ENCODE measurements at places on chromosomes 11 and 22. TPM values are rescaled to one million over a fixed set of nuclear protein-coding genes. Genes with fewer than 3 reads are reported as not detected.

- DNase-seq = peak; percentile 71
These were observed 74.7 kb downstream of the MN1 start for GRCh38 chr22:27726686-27727449.

- DNase-seq = no peak
These were observed 109.8 kb downstream of the ZBTB16 start for GRCh38 chr11:114169321-114169749.

DNA sequence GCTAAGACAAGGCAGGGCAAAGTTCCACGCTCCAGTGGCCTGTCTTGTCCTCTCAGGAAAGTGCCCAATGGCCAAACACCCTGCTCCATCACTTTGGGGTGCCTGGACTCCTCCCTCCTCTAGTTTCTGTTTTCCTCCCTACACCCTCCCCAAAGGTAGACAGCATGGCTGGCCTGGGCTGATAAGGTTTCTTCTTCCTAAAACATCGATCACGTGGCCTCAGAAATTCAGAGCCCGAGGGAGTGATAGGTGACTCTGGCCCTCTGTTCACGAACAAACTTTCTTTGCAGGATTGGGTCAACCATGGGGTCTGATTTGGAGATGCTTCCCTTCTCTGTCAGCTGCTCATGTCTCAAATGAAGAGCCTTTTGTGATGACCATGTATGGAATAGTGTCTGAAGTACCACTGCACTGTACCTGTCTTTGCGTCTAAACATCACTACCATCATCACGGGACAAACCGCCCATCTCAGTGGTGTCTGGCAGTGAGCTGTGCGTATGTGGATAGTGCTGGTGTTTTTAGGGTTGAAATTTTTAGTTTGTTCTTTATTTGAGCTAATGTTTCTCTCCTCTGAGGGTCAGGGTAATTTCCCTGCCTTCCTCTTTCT lies 6.1 kb downstream of the MICAL2 start:
- no peak for DNase-seq

- DNase-seq = peak; percentile 89
These were observed 73.3 kb upstream of the ZBED5 start for GRCh38 chr11:10930972-10931760.

GRCh38 chr11:61526956-61527731 lies 18.6 kb downstream of the LRRC10B start:
- no peak for DNase-seq

GRCh38 chr22:25898707-25899365 lies 156.8 kb downstream of the MYO18B start:
- DNase-seq = no peak

DNA sequence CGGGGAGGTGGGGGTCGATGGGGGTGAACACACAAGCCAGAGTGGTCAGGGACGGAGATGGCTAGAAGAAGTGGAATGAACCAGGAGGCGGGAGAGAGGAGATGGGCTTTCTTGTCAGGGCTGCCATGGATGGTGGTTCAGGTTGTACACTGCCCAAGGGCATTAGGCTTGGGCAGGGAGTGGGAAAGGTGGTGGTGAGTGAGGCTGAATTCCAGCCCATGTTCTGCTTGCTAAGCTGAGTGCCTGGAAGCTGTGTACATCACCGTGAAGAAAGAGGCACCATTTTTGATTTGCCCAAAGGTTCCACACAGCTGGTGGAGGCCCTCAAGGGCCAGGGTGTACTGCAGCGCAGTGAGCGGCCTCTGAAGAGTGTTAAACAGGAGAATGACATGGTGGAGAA lies 16.9 kb downstream of the IL2RB start:
- no peak for DNase-seq

DNA sequence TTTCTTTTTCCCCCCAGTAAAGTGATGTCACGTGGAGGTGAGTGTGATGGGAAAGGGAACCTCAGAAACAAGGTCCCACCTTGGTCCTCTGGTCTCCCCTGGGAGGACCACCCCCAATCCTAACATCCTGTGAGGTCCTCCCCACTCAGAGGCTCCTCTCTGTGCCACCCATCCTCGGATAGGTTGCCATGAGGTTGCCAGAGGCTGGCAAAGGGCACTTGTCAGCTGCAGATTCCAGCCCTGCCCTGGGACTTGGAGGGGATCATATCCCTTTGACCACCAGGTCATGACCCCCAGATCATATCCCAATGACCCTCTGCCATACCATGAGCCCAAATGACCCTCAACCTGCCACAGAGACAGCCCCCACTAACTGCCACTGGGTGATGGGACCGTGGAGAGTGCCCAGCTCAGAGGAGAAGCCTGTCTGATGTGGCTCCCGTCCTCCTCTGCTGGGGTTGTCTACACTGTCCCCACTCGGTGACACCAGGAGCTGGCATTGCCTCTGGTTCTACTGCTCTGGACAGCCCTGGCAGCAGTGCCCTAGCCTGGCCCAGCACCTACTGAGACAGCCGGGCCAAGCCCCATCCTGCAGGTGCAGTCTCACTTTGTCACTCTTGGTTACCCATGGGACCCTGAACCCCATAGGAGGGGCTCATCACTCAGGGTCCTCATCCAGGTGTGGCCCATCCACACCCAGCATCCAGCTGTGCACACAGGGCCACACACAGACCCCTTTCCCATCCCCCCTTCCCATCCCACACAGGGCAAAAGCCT lies 90.2 kb upstream of the KCNQ1OT1 start:
- DNase-seq = peak; percentile 5

DNA sequence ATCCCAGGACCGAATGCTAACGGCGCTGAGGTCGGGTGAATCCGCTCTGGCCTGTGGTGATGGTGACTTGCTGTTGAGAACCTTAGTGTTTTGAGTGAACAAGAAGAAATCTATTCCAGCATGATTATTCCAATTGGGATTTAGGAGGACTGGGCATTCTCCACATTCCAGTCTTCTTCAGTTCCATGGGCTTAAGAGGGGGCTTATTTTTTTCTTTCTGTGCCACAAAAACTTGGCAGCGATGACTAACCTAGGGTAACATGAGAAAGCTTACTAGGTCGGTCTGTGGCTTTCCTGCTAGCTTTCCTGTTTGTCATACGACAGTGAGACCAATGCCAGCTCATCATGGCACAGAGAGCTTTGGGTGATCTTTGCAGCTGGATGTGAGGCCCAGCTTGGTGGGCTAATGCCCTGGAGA lies 62.9 kb upstream of the ATXN10 start:
- DNase-seq = peak; percentile 43

GRCh38 chr11:97140885-97141494 lies 751.2 kb downstream of the JRKL start:
- no peak for DNase-seq

DNA sequence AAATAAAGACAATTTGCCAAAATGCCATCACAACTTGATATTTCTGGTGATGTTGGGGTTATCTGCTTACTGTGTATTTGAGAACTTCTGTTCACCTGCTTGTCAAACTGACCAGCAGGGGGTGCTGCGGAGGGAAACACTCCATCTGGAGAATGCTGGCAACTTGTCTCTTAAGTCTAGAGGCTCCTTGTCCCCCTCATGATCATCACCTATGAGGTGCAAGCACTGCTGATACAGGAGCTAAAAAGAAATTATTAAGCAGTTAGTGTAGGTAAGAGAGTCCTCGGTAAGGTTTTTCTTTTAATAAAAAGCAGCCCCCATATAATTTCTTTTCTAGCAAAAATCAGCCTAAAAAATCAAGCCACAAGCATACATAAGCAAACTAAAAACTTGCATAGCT lies 32.7 kb upstream of the GLYATL1B start:
- DNase-seq = peak; percentile 74

GRCh38 chr11:110130642-110131238 lies 37.5 kb downstream of the ZC3H12C start:
- DNase-seq = no peak

GRCh38 chr11:102591160-102591718 lies 33.9 kb downstream of the MMP20 start:
- DNase-seq = no peak

DNA sequence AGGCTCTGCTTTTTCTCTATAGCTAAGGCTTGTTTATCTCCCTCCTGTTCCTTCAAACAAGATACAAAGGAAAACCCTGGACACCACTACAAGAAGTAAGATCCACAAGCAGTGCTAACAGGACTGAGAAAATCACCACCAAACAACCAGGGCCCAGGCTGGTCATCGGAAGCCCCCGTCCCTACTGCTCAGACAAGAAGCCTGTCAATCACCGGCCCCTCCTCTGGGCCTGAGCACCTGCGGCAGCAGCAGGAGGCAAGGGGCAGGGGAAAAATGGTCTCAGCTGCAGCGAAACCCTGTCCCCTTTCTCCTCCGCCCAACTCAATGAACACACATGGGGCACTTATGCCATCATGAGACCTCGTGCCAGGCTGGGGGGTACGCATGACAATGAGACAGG lies 155.2 kb downstream of the CEP164 start:
- no peak for DNase-seq

- DNase-seq = no peak
These were observed 38.9 kb downstream of the OR10A6 start for GRCh38 chr11:7892059-7892699.

DNA sequence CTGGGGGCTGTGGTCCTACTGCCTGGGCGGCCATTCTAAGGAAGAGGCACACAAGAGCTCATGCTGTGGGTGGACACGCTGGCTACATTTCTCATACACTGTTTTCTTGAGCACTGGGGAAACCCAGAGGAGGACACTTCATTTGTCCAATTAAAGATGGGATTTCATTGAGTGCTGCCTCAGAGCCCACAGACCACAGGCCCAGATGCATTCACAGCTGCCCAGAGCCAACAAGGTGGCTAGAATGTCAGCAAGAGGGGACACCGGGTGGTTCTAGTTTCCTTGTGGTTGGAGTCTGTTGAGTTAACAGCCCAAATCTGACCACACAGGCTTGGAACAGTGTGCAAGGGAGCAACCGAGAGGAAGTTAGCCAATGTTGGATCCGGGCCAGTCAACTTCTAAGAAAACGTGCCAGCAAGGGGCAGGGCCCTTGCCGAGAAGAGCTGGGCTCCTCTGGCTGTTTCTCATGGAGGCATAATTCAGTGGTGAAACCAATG lies 35.0 kb upstream of the SORL1 start:
- DNase-seq = peak; percentile 47

DNA sequence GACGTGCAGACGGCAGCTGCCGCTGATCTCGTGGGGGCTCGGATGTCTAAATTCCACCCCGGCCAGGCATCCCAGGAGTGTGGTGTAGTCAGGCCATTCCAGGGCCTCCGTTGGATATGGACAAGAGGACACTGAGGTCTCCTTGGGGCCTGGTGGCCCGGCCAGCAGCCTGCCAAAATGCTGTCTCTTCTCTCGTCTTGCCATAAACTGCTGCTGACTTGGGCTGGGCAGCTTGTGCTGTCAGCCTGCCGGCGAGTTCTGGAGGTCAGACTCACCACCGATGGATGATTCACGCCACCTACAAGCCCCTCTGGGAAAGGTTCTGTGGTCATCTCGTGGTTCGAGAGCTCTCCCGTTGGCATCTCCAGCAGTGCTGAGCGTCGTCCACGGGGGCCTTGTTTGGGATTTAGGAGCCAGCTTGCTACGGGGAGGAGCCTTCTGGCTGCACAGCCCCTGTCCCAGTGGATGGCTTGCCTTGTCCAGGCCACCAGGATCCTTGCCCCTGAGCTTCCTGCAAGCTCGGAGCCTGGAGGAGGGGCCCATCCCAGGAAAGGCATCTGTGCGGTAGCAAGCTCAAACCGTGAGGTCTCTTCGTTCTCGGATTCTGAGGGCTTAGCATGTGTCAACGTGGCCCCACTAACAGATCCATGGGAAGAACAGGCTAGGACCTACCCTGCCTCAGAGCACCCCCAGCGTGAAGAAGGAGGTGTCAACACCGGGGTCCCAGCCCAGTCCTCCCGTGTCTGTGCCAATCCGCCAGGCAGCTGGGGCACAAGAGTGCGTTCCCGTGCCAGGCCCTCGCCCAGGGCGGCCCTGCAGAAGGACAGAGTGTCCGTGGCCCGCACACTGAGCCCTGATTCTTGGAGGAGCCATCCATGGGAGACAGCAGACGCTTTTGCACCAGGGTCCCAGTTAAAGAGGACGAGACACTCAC lies 1114.1 kb downstream of the BRD1 start:
- no peak for DNase-seq

DNA sequence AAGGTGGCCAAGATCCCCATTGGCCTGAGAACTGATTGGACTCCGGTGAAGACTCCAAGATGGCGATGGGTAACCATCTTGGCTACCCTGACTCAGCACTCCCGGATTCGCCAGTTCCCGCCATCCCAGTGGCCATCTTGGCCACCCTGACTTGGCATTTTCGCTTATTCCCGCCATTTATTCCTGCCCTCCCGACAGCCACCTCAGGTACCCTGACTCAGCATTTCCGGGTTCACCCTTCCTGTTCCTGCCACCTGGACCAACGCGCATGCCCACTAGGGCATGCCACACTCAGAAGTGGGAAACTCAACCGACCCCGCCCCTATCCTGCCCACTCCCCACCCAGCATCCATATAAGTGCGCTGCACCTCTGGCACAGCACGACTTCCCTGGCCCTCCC lies 7.8 kb downstream of the OR8K5 start:
- DNase-seq = no peak

GRCh38 chr11:70761094-70761907 lies 363.0 kb downstream of the CTTN start:
- DNase-seq = no peak

GRCh38 chr11:13928566-13929251 lies 33.8 kb upstream of the SPON1 start:
- no peak for DNase-seq

- DNase-seq = no peak
These were observed 42.1 kb upstream of the ALX4 start for GRCh38 chr11:44351898-44352498.

- DNase-seq = no peak
These were observed 151.4 kb downstream of the MSANTD4 start for GRCh38 chr11:105870516-105871113.

- DNase-seq = no peak
These were observed 2.3 kb downstream of the SLC25A1 start for GRCh38 chr22:19176175-19176643.

DNA sequence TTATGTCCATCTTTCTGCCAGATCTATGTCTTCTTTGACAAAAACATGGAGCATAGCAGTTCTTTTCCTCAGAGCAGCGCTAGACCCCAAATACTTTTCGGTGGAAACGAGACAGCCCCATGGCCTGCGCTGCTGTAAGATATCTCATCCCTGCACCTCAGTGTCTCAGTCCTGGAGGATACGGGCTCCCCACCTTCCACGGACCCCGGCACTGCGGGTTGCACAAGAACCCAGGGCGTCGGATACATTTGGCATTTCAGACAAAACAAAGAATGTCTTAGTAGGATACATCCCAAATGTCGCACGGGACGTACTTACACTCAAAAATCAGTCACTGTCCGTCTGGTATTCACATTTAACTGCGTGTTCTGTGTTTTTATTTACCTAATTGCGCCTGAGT lies 9.9 kb upstream of the GAL start:
- DNase-seq = no peak

AGBL2 gene
- total RNA-seq = 5.6 TPM

DRICH1 gene
- 1.1 TPM for total RNA-seq

CEND1 gene
- total RNA-seq = 0.16 TPM

SMTNL1 gene
- total RNA-seq = not detected

SYT9 gene
- total RNA-seq = 1.5 TPM

SH3BP1 gene
- 12.8 TPM for total RNA-seq
